ENCODE measurements at places on chromosomes 1 and 21. TPM values are rescaled to one million over a fixed set of nuclear protein-coding genes. Genes with fewer than 3 reads are reported as not detected.

GRCh38 chr21:32612999-32613337, 791 bp upstream of the CFAP298 start:
- DNase-seq: no peak

- no peak for DNase-seq
Observed at GRCh38 chr1:241376701-241377100, 19.7 kb upstream of the RGS7 start.

DNA sequence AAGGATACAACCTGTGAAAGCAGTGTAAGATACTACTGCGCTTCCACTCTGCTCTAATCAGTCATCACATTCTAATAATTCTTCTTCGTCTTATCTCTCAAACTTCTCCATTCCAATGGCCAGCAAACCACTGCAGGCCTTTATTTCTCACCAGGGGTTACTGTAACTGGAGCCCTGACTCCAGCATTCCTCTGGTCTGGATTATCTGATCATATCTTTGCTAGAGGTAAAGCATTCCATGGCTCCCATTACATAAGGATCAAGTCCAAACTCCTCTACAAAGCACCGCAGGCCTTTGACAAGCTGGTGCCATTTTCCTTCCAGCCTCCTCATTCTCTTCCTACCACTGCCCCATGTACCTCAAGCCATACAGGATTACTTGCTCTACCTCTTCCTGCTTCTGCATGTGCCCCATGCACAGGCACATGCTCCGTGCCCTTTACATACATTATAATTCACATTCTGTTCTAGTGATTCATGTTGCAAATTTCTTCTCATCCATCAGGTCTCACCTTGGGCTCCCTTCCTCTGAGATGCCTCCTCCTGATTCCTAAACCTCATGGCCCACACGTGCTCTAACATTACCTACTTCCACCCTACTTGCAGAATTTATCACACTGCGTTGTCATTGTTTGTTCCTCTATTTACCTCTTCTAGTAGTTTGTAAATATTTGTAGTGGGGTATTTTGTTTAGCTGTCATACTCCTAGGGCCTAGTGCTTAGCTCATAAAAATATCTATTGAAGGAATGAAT, 9.3 kb upstream of the SERBP1 start:
- no peak for DNase-seq

- no peak for DNase-seq
Observed at GRCh38 chr21:34933609-34934335, 115.3 kb downstream of the RUNX1 start.

GRCh38 chr1:87495147-87495546, 166.5 kb downstream of the LMO4 start:
- no peak for DNase-seq

Gene CD247
- not detected for total RNA-seq

- DNase-seq: no peak
Observed at GRCh38 chr1:188251036-188251435, 1422.3 kb downstream of the PLA2G4A start.

Gene ADGRL2
- 22.8 TPM for total RNA-seq

- DNase-seq: no peak
Observed at GRCh38 chr1:15708486-15709137, 24.5 kb downstream of the PLEKHM2 start.

Gene ATP1A4
- not detected for total RNA-seq

DNA sequence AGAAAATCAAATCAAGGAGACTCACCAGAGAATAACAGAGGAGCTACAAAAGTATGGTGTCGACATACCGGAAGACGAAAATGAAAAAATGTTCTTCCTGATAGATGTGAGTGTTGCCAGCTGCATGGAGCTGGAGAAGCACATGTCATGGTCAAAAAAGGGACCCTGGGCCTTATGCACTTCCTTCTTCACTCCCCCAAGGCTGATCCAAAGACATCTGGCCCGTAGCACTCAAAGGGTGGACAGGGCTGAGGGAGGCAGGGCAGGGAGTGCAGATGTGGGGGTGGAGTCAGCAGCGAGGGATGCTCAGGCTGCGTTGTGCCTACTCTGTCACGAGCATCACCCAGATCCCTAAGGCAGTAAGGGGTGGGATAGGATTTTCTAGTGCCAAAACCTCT, 19.4 kb downstream of the MX1 start:
- no peak for DNase-seq

- DNase-seq: no peak
Observed at GRCh38 chr1:39165049-39165448, 39.4 kb upstream of the MACF1 start.

DNA sequence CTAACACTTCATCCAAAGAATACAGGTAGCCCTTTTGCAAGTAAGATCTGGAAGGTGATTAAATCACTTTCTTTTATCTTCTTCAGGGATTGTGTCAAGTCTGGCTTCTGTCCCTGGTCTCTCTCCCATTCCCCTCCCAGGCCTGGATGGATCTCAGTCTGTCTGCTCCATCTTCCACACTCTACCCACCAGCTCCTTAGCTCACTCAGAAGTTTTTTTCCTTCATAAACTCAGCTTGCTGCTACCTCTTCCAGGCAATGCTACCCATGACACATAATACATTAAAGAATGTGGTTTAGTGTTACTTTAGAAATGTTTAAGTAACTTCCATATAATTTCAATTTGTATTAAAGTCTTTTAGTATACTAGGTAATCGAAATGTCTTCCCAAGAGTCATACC, 133.1 kb downstream of the AKT3 start:
- no peak for DNase-seq

DNA sequence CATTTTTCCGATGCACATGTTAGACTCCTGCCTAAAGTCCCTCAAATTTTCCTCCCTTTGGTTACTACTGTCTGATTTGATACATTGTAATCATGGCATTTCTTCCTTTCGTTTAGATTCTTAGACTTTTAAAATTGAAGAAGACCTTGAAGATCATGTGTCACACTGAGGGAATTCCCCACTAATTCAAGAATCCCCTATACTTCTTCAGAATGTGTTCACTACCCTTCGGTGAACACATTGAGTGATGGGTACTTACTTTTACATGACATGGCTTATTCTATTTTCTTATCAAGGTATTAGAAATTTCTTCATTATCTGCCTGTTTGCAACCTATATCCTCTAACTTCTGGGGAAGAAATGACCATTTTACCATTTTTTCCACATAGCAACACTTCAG, 85.9 kb downstream of the LHX8 start:
- no peak for DNase-seq

- DNase-seq: no peak
Observed at GRCh38 chr1:151905070-151905442, 4.3 kb downstream of the THEM4 start.

- no peak for DNase-seq
Observed at GRCh38 chr21:33133892-33134291, 64.0 kb downstream of the OLIG1 start.

DNA sequence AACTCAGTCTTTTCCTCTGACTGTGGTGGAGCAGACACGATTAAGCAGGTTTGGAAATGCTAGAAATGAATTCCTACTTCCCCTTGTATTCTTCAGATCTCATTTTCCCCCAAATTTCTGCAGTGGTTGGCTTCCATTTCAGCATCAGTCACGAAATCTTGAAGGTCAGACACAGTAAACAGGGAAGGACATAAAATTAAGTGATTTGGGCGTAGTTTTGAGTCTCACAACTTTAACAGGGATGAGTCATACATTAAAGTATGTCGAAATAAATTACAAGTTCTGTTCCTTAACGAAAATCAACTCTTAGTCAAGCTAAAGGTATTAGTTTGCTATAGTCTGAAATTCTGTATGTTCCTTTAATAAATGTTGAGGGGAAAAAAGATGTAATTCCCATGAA, 61.1 kb downstream of the HNRNPR start:
- peak; percentile 36 for DNase-seq

Gene DNM3
- total RNA-seq: 1.7 TPM

DNA sequence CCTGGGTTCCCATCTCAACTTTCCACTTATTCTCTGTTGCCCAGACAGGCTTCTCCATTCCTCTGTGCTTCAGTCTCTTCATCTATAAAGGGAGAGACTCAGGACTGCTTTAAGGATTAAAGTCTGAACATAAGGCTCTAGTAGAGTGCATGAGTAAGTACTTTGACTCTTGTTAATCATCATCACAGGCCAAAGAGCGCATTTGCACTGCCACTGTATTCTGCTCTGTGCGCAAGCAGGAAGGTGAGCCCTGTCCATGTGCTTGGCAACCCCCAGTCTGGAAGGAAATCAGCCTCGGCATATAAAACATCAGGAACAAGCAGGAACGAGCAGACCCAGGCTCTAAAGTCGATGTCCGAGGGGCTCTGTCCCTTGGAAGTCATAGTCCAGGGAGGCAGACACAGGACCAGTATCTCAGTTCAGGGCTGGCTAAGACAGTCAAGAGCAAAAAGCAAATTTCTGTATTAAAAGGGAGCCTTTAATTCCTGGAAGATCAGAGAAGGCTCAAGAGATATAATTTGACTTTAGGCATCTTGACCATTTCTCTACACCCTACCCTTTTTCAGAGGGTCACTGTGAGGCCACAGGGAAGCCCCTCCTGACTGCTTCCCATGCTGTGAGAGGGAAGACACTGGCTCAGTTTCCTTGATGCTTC, 131.2 kb downstream of the TRABD2B start:
- peak; percentile 7 for DNase-seq

- no peak for DNase-seq
Observed at GRCh38 chr1:230205719-230206198, 138.7 kb downstream of the GALNT2 start.

DNA sequence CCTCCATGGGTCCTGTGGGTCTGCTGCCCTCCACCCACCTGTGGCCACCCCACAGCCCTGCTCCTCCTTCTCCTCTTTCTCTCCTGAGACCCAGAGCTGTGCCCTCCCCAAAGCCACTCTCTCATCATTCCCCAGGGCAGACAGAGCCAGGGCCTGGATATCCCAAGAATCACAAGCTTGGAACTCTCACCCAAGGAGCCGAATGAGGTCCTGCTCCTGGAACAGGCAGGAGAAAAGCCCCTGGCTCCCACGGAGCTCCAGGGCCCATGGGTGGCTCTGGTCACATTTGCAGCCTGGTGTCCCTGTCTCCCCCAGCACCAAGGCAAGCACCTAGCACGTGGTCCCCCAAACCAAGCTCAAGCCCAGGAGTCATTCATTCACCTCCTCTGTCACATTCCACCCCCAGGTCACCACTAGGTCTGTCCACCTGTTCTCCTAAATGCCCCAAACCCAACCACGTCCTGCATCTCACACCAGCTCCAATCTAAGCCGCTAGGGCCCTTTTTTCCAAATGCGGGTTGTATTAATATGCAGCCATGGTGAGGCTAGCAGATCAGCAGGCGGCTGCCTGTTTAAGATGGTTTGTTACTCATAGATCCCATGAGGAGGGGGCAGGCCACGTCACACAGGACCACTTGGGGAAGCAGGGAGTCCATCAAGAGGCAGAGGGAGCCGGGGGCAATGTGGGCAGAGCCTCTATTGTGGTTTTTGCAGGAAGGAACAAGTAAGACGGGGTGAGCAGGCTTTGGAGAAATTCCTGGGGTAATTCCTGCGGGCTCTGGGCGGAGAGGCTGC, 215.5 kb upstream of the VAMP3 start:
- no peak for DNase-seq

DNA sequence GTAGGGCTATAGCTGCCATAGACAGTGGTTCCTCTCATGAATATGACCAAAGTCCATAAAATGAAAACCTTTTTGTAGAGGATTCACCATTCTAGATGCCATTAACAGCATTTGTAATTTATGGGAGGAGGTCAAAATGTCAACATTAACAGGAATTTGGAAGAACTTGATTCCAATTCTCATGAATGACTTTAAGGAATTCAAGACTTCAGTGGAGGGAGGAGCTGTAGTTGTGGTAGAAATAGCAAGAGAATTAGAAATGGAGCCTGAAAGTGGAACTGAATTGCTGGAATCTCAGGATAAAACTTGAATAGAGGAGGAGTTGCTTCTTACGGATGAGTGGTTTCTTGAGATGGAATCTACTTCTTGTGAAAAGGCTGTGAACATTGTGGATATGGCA, 65.4 kb upstream of the ESRRG start:
- DNase-seq: no peak

GRCh38 chr1:16614361-16615252, 1.2 kb upstream of the NBPF1 start:
- DNase-seq: no peak
